G401 (cell line): ENCODE measurements at places on chromosomes 3 and 15.
A peak's percentile ranks its signal among the peaks of the same experiment; 100 is the strongest.

- DNase-seq = no peak
Observed at GRCh38 chr3:112604536-112604935, 36.4 kb downstream of the CCDC80 start.

GRCh38 chr15:29700296-29700695 lies 122.0 kb downstream of the TJP1 start:
- DNase-seq = no peak

- DNase-seq = no peak
Observed at GRCh38 chr3:126961791-126962461, 21.0 kb upstream of the PLXNA1 start.

DNA sequence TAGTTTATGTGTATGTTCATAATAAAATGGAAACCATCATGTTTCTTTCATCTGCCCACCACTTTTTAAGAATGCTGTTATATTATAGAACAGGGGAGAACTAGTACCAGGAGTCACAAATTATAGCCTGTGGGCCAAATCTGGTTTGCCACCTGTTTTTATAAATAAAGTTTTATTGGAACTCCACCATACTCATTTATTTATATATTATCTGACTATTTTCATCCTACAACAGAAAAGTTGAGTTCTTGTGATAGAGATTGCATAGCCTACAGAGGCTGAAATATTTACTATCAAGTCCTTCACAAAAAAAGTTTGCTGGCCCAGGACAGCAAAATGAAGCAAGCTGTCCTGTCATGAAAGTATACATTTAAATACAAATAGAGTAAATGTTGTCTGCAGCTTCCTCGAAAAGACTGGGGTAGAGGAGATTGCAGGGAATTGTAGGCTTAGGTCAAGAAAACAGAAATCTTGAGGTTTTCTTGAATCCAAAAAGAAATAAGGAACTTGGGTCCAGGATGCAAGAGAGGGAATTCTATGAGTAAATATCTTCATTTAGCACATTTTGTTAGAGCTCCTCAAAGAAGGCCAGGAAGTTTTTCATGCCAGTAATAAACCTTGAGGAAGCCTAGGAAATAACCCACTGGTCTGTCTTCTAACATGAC lies 41.1 kb downstream of the FILIP1L start:
- DNase-seq = no peak

- DNase-seq = no peak
Observed at GRCh38 chr15:101028321-101028720, 109.2 kb downstream of the LRRK1 start.

GRCh38 chr3:162780313-162780712 lies 1283.7 kb downstream of the OTOL1 start:
- no peak for DNase-seq

- no peak for DNase-seq
Observed at GRCh38 chr15:71530116-71530515, 280.2 kb upstream of the NR2E3 start.

DNA sequence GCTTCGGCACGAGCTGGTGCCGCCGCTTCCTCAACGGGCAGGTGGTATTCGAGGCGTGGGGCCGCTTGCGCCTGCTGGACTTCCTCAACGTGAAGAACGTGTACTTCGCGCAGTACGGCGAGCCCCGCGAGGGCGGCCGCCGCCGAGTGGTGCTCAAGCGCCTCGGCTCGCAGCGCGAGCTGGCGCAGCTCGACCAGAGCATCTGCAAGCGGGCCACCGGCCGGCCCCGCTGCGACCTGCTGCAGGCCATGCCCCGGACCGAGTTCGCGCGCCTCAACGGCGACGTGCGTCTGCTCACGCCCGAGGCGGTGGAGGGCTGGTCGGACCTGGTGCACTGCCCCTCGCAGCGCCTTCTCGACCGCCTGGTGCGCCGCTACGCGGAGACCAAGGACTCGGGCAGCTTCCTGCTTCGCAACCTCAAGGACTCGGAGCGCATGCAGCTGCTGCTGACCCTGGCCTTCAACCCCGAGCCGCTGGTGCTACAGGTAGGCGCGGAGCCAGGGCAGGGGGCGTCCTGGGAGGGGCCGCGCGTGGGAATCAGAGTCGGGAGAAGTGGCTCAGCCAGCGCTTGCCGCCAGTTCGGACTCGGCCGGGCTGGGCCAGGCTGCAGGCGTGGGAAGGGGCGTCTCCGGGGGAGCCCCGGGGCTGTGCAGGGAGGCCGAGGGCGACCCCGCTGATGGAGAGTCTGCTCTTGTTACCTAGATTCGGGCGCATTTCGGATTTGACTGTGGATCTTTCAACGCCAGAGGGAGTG lies 1.1 kb downstream of the DIPK2A start:
- DNase-seq = peak; percentile 75

GRCh38 chr15:57782731-57783130 lies 76.2 kb downstream of the POLR2M start:
- no peak for DNase-seq

DNA sequence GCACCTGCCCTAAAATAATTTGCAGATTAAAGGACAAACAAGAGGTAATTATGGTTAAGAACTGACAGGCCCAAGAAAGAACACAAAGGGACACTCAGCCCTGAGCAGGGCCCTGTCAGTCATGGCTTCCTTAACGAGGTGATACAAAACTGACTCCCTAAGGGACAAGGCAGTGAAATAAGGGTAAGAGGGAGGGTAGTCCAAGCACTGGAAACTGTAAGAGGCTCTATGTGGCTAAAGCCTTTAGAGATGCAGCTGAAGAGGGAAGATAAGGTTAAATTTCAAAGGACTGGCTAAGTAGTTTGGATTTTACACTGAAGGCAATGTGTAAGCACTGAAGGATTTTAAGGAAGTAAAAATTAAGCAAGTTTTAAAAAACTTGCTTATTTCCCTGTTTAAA lies 3.9 kb downstream of the ATR start:
- no peak for DNase-seq

- DNase-seq = peak; percentile 56
Observed at GRCh38 chr3:134797057-134797740, 2.1 kb downstream of the EPHB1 start.

- DNase-seq = no peak
Observed at GRCh38 chr3:32102289-32102688, 4.1 kb upstream of the GPD1L start.
